ENCODE measurements at places on chromosomes 5 and 9.

- DNase-seq, result no peak
Measured at GRCh38 chr9:74361508-74361907, 135.6 kb upstream of the RORB start.

- no peak for DNase-seq
Measured at GRCh38 chr9:90515510-90515909, 127.1 kb downstream of the DIRAS2 start.

GRCh38 chr9:1619915-1620710 lies 395.0 kb upstream of the SMARCA2 start:
- peak; percentile 2 for DNase-seq

GRCh38 chr9:84862810-84863287 lies 193.3 kb downstream of the NTRK2 start:
- DNase-seq, result peak; percentile 3

DNA sequence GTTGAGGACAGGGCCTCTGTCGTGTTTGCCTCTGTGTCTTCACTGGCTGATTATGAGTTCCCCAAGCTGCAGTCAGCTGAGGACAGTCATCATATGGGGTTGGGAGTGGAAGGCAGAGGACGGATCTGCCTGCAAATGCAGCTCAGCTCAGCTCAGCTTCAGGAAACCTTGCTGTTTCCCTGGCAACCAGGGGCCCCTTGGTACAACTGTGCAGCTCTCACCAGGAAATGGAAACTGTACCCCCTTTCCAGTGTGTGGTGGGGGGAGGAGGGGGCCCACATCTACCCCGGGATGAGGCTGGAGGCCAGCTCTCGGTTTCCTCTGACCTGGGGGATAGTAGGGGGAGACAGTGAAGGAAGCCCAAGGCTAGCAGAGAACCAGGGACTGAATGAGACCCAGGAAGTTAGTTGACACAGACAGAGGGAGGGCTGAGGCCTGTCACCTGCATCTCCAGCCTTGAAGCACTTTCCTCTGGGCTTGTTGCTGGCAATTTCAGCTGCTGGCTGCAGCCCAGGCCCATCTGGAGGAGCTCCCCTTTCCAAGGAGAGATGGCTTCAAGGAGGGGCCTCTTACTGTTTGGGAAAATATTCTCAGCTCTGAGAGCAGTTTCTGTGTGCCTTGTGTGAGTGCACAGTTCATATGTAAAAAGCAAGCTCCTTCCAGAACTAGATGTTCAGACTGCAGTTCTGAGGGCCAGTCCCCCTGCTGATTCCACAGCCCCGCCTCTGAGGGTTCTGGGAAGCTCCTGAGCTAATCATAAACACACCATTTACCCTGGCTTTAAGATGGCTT lies 6.9 kb downstream of the ANXA6 start:
- peak; percentile 20 for DNase-seq

DNA sequence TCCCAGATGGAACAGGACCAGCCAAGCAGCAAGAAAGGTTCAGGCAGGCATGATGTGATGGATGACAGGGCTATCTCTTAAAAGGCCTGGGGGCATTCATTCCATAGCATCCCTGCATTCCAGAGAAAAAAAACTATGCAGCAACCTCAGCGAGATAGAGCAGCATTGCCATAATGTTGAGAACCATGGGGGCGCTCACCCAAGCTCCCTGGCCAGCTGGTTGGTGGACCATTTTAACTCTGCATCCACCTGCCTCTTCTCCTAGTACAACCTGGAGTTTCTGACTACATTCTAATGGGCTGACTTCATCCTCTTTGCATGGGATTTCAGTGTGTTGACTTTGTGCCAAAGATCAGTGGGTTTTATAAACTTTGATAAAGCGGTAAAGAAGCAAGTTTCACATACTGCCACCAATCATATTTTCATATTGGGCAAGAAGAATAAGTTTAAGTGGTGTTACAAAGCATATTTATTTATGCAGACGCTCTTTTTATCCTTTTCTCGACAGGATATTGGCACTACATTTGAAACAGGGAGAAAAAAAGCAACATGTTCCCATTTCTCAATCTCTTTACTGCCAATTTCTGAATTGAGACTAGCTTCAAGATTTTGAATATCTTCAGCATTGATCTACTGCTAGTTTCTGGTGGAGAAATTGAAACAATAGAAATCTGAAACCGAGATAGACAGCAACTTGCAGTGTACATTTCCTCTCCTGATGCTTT lies 378.3 kb upstream of the WWC1 start:
- DNase-seq, result peak; percentile 9

All from ELR (cell line).